Glutamatergic neuron (in vitro differentiated cells): ENCODE measurements at places on chromosomes 3 and 15. TPM values are rescaled to one million over a fixed set of nuclear protein-coding genes. Genes with fewer than 3 reads are reported as not detected.

- DNase-seq: peak; percentile 21
Observed at GRCh38 chr3:119891944-119892721, 110.2 kb downstream of the NR1I2 start.

- DNase-seq: no peak
Observed at GRCh38 chr15:31970007-31970406, 60.3 kb upstream of the CHRNA7 start.

GOLGA8R gene
- not detected for total RNA-seq

ZNF860 gene
- total RNA-seq: not detected

DNA sequence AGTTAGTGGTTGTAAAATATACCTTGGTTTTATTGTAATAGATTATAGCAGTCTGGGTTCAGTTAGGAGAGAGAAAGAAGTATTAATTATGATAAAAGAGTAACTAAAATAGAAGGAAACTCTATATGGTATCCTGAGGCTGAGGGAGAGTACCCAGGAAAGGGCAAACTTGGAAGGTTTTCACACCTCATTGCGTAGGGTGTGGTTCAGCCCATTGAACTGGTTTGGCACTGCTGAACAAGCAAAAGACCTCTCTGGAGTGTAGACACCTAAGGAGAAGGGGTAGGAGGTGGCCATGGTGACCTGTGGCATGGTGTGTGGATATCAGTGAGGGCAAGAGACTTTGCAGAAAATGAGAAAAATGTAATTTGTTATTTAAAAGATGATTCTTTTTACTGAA lies 63.5 kb downstream of the STT3B start:
- DNase-seq: no peak
